Sciatic nerve (tissue), 2 donors: ENCODE measurements at places on chromosomes 2 and 18. TPM values are rescaled to one million over a fixed set of nuclear protein-coding genes. Genes with fewer than 3 reads are reported as not detected.
A peak's percentile ranks its signal among the peaks of the same experiment; 100 is the strongest.

- no peak for DNase-seq
These were observed 209.0 kb upstream of the SIX2 start for GRCh38 chr2:45218297-45218696.

DNA sequence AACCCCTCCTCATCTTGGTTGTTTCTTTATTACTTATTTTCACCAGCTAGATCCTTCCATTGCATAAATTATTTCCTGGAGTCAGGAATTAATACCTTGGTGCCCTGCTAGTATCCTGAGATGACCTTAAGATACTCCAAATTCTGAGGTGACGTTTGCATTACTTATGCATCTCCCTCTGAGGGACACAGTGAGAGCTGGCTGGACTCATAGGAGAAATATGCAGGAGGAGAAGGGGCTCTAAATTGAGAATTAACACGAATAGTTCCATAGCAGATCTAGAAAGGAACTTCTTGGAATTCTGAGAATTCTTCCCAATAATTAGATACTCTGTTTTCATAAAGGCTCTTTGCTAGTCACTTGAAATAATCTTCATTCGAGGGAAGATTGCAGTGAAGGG lies 310.6 kb upstream of the ZEB2 start:
- DNase-seq, result no peak

Gene PLCD4
- 9.1 TPM for total RNA-seq

- peak; percentile 8 for DNase-seq
These were observed 16.2 kb upstream of the RHOB start for GRCh38 chr2:20430461-20431300.

Gene BMP10
- not detected for total RNA-seq

DNA sequence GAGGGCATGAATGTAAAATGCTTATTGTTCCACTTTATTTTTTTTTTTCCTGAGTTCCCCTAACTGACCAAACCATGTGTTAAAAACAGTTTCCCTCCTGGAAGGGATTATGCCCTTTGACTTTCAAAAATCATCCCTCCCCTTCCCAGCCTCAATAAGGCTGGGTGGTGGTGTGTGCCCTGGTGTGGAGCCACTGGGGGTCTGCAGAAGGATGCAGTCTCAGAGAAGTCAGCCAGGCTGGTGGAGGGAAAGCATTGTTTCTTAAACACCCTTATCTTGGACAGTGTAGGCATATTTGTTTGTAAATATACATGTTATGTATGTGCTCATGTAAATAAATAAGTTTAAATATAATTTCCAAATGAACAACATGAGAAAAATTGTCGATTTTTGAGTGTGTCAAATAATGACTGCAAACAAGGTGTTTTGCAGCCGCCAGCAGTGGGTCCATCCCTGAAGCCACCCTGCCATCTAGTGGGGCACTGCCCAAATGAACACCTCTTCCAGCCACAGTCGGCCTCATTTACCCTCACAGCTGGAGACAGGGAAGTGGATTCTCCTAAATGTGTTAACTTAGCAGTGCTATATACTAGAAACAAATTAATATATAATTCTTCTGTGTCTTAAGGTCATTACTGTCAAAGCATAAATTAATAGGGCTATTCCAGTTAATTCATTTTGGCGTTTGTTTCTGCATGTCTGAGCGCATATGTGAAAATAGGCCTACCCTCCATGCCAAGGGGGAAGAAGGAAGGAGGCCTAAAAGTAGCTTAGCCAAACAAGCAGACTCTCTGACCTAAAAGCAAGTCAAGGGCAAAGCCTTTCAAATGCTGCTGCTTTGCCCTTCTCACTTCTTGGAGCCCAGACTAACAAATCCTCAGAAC lies 209.6 kb upstream of the PIK3C3 start:
- DNase-seq, result peak; percentile 64

Gene MROH2A
- total RNA-seq, result not detected

Gene ELOA2
- not detected for total RNA-seq

- DNase-seq, result no peak
These were observed 1632.8 kb upstream of the CELF4 start for GRCh38 chr18:39198376-39198775.

DNA sequence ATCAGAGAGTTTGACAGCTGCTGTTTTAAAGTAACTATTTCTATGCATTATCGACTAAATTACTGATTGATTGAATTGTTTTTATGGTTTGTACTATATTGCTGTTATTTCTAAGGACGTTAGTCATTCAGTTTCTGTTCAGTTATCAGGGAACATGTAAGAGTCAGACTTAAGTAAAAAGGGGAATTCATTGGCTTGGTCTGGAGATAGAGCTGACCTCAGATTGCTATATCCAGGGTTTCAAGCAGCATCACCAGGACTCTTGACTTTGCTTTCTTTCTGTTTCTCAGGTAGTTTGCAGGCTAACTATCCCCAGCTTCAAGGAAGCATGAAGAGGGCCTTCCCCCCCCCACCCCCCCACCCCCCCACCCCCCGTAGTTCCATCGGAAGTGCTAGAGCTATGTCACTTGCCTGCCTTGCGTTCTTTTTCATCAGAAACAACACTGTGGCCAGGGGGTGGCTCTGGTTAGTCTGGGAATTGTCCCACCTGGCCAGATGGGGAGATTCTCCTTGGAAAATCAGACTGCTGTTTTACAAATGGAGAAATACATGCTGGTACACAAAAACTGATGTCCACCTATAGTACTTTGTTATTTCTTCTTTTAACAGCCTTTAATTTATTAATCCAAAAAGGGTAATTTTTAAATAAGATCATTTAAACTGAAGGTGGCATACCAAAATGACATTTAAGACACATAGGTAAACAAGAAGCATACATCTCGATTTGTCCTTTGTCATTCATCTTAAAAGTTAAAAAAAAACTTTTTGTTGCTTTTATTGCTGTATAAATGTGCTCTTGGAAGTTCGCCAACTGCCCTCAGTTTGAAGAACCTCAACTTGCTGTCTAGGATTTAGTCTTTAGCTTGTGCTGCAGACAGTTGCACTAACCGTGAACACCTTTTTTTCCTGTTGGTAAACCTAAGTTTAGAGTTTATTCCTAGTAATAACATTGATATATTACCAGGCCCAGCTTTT lies 9.4 kb downstream of the SMAD4 start:
- no peak for DNase-seq

Gene LIMS4
- total RNA-seq, result 2.2 TPM

Gene HOXD10
- total RNA-seq, result 1.9 TPM

GRCh38 chr18:213966-214365 lies 53.9 kb downstream of the THOC1 start:
- no peak for DNase-seq

DNA sequence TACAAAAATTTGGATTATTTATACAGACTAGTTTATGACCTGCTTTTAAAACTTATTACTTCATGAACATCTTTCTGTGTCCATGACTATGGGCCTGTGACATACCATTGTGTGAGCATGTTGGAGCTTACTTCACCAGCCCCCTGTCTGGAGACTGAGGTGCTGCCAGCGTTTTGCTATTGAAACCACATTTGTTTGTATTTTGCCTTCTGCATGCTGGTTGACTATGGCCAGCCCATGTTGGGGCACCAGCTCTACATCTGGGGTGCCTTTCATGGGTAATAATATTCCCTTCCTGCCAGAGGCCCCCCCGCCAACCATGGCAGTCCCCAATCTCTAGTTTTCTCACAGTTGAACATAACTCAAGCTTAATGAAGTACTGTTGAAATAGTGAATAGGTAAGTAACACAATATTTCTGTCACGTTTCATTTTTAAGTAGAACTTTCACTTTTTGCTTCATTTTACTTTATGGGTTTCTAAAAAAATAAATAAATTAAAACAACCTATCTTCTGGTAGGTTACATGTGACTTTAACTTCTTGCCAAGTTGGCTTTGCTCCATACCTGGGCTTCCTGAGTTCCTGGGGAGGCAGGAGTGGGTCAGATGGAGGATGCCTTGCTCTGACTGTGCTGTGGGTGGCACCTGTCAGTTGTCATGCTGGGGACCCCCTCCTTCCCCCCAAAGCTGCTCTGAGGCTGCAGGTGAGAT lies 63.9 kb downstream of the DGKD start:
- DNase-seq, result no peak

Gene C2orf78
- total RNA-seq, result not detected

Gene AQP4
- total RNA-seq, result 0.27 TPM

DNA sequence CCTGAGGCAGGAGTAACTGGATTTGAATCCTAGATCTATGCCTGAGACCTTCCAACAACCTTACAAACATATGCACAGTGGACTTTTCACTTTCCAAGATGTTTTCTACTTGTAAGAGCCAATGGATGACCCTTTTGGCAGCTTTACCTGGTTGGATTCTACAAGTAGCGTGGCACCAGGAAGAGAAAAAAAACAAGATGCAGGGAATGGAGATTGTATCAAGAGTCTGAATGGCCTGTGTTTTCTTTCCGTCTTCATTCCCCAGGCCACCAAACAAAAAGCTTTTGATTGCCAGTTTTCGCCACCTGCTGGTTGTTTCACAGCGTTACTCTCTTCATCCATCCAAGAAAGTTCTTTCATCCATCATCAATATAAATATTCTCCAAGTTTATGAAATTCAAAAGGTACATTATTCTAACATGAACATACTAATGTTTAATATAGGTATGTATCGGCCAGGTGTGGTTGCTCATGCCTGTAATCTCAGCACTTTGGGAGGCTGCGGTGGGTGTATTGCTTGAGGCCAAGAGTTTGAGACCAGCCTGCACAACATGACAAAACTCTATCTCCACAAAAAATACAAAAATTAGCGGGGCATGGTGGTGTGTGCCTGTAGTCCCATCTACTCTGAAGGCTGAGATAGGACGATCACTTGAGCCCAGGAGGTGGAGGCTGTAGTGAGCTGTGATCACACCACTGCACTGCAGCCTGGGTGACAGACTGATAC lies 3.5 kb upstream of the BCL2 start:
- peak; percentile 79 for DNase-seq

Gene FAM117B
- total RNA-seq, result 7.8 TPM

GRCh38 chr2:85796341-85797262 lies 42.8 kb downstream of the ATOH8 start:
- DNase-seq, result no peak
